ENCODE measurements at places on chromosomes 4 and X. TPM values are rescaled to one million over a fixed set of nuclear protein-coding genes. Genes with fewer than 3 reads are reported as not detected.

The SYAP1 gene
- total RNA-seq: 12.9 TPM

The STK32B gene
- total RNA-seq: 2.4 TPM

The UGT2B10 gene
- not detected for total RNA-seq

The GAK gene
- total RNA-seq: 47.5 TPM

The SPRY1 gene
- 14.8 TPM for total RNA-seq

The SHROOM3 gene
- 22.0 TPM for total RNA-seq

The PCDH18 gene
- 0.65 TPM for total RNA-seq

The TEX13C gene
- not detected for total RNA-seq

The ALAS2 gene
- total RNA-seq: 0.97 TPM

GRCh38 chr4:153969542-153969941 is 180.7 kb upstream of the SFRP2 start:
- no peaks in the 10 kb centered on the region for H3K4me1 ChIP-seq
- no peaks in the 10 kb centered on the region for H3K36me3 ChIP-seq
- H3K27ac ChIP-seq: no peak overlapping the region
- no peak overlapping the region for H3K4me3 ChIP-seq

GRCh38 chr4:1666391-1666790 is 17.7 kb downstream of the FAM53A start:
- H3K27me3 ChIP-seq: no peaks in the 10 kb centered on the region
- H3K27ac ChIP-seq: no peak overlapping the region
- no peak for DNase-seq

- H3K27ac ChIP-seq: no peak overlapping the region
- no peak overlapping the region for H3K4me3 ChIP-seq
- peak; percentile 32 for DNase-seq
- H3K4me1 ChIP-seq: no peaks in the 10 kb centered on the region
- H3K27me3 ChIP-seq: no peaks in the 10 kb centered on the region
- H3K36me3 ChIP-seq: no peaks in the 10 kb centered on the region
Observed at GRCh38 chrX:134026565-134027311, 41.3 kb upstream of the GPC3 start.

GRCh38 chrX:103248553-103248952 is 6.4 kb downstream of the TCEAL8 start:
- H3K4me1 ChIP-seq: peaks cover 3% of the 10 kb centered on the region
- no peak overlapping the region for H3K27ac ChIP-seq
- H3K27me3 ChIP-seq: no peaks in the 10 kb centered on the region
- DNase-seq: no peak
- no peaks in the 10 kb centered on the region for H3K36me3 ChIP-seq
- H3K4me3 ChIP-seq: no peak overlapping the region

DNA sequence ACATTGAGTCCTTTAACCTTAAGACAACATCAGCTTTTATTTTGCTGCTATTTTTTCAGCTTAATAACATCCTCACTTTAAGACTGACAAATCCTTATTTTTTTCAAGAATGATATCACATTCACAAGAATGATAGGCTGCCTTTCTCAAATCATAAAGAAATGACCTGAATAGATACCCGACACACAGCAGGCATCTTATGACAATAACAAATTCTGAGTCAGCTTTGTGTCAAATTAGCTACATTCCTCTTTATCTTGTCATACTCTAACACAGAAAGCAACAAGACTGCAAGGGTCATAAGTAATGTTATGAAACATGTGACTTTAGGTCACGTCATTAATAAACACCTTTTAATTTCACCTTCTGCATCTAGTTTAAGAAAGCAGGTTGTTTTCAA is 2387.6 kb downstream of the PCDH7 start:
- H3K4me3 ChIP-seq: no peak overlapping the region
- no peaks in the 10 kb centered on the region for H3K36me3 ChIP-seq
- no peak overlapping the region for H3K27ac ChIP-seq
- no peak for DNase-seq

- H3K4me3 ChIP-seq: no peak overlapping the region
- DNase-seq: no peak
- no peaks in the 10 kb centered on the region for H3K27me3 ChIP-seq
- no peaks in the 10 kb centered on the region for H3K36me3 ChIP-seq
- H3K27ac ChIP-seq: no peak overlapping the region
Observed at GRCh38 chrX:132743086-132743485, 215.3 kb downstream of the HS6ST2 start.

DNA sequence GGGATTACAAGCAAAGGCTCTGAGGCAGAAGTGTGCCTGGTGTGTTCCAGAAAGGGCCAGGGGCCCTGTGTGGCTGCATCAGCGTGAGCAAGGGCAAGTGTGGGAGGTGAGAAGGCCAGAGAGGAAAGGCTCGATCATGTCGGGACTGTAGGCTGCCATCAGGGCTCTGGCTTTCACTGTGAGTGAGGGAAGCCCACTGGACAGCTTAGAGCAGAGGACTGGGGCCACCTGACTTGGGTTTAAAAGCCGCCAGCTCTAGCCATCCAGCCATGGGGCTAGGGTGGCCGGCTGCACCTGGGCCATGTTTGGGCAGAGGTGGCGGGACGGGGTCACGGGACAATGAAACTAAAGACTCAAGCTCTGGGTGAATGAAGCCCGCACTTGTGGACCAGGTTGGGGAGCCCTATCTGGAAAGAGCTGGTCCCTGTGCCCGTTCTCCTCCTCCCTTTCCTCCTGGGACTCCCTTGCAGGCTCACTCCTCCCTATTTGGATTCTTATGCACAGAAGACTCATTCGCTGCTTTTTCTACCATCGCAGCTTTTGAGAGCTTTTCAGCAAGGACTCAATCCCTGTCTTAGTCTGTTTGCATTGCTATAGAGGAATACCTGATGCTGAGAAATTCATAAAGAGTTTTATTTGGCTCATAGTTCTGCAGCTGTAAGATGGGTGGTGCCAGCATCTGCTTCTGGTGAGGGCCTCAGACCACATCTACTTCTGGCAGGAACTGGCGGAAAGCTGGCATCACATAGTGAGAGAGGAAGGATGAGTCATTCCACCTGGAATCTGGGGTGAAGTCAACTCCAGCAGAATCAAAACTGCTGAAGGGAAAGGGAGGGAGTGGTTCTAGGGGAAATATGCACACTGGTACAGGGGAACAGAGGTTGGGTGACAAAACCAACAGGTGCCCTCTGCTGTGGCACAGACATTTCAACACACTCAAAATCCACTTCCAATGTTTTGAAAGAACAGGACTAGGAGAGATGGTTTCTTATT is 15.3 kb downstream of the CTAG1B start:
- no peak overlapping the region for H3K4me3 ChIP-seq
- no peaks in the 10 kb centered on the region for H3K4me1 ChIP-seq
- no peaks in the 10 kb centered on the region for H3K27me3 ChIP-seq
- no peak for DNase-seq
- no peak overlapping the region for H3K27ac ChIP-seq

GRCh38 chr4:118849867-118850487 is 14.1 kb upstream of the SEC24D start:
- H3K36me3 ChIP-seq: no peaks in the 10 kb centered on the region
- no peaks in the 10 kb centered on the region for H3K4me1 ChIP-seq
- peak overlapping the region; percentile 8 for H3K4me3 ChIP-seq
- no peak for DNase-seq

- no peaks in the 10 kb centered on the region for H3K36me3 ChIP-seq
- no peak within 1 kb of the TSS for H3K27ac ChIP-seq
- DNase-seq: no peak
- H3K4me1 ChIP-seq: no peaks in the 10 kb centered on the region
Observed at GRCh38 chrX:71301195-71301924, at the start of gene ITGB1BP2. TSS of gene ITGB1BP2 (plus strand) at chrX:71301750. CDS start at chrX:71301807, 57 bp downstream.

- DNase-seq: no peak
- H3K27me3 ChIP-seq: no peaks in the 10 kb centered on the region
- H3K4me3 ChIP-seq: no peak overlapping the region
- H3K27ac ChIP-seq: no peak overlapping the region
Observed at GRCh38 chr4:76488888-76489685, 54.1 kb downstream of the SHROOM3 start.

DNA sequence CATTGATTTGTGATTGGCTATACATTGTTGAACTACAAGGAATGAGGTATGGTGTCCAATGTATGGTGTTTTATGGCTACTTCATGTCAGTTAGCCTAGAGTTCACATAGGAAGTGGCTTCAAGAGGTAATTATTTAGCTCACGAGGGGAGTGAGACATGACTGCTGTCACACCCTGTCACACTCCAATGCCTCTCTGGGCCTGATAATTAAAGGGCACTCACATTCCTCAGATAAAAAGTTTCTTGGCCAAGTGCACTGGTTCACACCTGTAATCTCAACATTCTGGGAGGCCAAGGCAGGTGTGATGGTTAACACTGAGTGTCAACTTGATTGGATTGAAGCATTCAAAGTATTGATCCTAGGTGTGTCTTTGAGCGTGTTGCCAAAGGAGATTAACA is 65.0 kb upstream of the DDX60 start:
- H3K27ac ChIP-seq: no peak overlapping the region
- H3K27me3 ChIP-seq: no peaks in the 10 kb centered on the region
- DNase-seq: no peak
- no peaks in the 10 kb centered on the region for H3K4me1 ChIP-seq
- no peak overlapping the region for H3K4me3 ChIP-seq

DNA sequence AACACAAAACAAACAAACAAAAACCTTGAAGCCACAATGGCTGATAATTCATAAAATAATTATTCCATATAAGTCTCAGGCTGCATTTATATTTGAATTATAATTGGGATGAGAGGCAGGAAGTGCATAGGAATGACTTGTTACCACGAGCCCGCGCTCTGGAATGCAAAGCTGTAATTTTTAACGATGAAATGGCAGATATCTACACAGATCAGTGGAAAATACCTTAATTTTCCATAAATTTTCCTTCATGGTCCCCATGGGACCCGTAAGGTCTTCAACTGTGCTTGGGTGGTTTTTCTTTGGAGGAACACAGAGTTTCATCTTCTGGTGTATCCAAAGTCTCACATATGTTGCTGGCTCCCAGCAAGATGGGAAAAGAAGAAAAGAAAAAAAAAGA is 226.8 kb downstream of the SHOX start:
- no peaks in the 10 kb centered on the region for H3K27me3 ChIP-seq
- H3K4me3 ChIP-seq: no peak overlapping the region
- H3K27ac ChIP-seq: no peak overlapping the region
- H3K4me1 ChIP-seq: no peaks in the 10 kb centered on the region

DNA sequence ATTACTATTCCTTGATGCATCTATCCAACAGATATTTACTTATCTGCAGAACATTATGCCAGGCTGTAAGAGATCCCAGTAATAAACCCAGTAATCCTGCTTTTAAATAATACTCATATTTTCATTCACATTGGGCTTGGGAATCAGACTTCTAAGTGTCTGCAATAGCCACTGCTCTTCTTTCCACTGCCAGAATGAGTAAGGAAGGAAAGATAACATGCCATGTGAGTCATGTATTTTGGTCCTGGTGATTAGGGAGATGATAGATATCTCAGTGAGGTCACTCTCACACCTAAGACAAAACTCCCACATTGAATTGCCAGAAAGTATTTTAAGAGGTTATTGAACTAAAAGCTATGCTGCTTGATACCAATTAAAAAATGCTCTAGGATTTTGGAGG is 13.9 kb upstream of the HEPH start:
- no peak overlapping the region for H3K4me3 ChIP-seq
- no peak for DNase-seq
- H3K27me3 ChIP-seq: no peaks in the 10 kb centered on the region
- H3K4me1 ChIP-seq: no peaks in the 10 kb centered on the region
- H3K27ac ChIP-seq: no peak overlapping the region

DNA sequence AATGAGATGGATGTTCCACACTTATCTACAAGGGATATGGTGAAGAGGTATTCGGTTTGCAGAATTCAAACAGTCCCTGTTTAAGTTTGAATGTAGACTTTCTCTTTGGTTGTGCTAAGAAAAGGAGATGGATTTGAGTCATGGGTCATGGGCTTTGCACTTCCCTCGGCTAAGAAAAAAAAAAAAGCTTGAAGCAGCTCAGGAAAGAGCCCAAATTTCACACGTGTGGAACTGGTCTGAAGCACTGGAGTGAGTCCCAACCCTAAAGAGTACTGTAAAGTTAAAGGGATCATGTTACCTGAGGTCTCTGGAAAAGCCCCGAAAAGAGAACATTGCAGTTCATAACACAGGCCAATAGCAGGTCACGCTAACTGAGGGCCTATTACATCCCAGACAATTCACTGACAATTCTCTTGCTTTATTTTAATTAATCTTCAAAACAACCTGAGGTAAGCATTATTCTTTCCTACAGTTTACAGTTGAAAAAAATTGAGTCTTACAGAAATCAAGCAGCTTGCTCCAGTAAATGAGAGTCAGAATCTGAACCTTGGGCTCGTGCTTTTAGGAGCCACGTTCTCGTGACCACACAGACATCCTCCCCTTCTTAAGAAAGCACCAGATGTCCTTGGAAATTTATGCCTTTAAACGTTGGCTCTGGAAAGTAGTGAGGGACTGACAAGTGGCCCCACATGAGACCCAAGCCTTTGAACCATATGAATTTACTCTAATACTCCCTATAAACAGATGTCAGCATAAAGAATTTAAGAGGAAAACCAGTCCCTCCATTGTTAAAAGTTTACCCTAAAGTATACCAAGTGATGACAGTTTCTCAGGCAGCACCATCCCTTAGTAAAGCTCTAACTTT is 89.3 kb downstream of the MAD2L1 start:
- no peaks in the 10 kb centered on the region for H3K27me3 ChIP-seq
- H3K36me3 ChIP-seq: no peaks in the 10 kb centered on the region
- no peak overlapping the region for H3K27ac ChIP-seq
- no peak overlapping the region for H3K4me3 ChIP-seq

- DNase-seq: no peak
- no peak overlapping the region for H3K4me3 ChIP-seq
- no peaks in the 10 kb centered on the region for H3K36me3 ChIP-seq
Observed at GRCh38 chr4:144355811-144356757, 215.6 kb upstream of the GYPA start.

GRCh38 chr4:85780664-85781063 is 305.7 kb downstream of the ARHGAP24 start:
- H3K4me3 ChIP-seq: no peak overlapping the region
- no peak for DNase-seq
- no peak overlapping the region for H3K27ac ChIP-seq

DNA sequence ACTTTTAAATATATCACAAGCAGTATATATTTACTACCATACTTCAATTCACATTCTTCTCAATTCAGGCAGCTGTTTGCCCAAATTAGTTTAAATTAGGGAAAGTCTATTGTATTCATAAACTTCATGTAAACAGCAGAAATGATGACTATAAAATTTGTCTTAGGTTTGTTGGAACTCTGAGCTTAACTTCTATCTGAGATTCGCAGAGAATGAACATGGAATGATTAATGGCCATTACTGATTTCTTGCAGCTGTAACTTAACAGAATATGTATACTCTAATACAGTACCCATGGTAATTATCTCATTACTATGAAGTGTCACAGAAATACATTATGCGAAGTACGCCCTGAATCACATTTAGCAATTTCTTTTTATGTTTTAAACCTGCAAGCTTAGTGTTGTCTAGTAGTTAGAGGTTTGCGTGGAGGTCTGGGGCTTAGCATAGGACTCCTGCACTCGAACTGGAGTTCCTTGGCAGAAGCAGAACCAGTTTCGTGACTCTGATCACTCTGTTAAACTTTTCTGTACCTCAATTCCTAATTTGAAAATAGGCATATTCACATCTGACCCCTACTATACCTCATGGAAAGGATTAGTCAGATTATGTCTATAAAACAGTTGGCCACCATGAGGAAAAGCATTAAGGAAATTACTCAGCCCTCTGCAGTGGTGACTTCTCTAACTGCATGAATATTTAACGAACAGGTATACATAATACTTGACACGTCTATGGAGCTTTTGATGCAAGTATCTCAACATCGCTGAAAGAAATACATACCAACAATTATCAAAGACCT is 243.2 kb downstream of the MGST2 start:
- H3K36me3 ChIP-seq: no peaks in the 10 kb centered on the region
- no peak overlapping the region for H3K27ac ChIP-seq
- DNase-seq: no peak

GRCh38 chrX:63428348-63428747 is 77.2 kb upstream of the SPIN4 start:
- DNase-seq: no peak
- no peaks in the 10 kb centered on the region for H3K36me3 ChIP-seq
- H3K4me1 ChIP-seq: no peaks in the 10 kb centered on the region
- no peak overlapping the region for H3K27ac ChIP-seq
- H3K4me3 ChIP-seq: no peak overlapping the region
